ENCODE measurements at places on chromosomes 5 and 9. TPM values are rescaled to one million over a fixed set of nuclear protein-coding genes. Genes with fewer than 3 reads are reported as not detected.

- DNase-seq, result no peak
These were observed 83.1 kb upstream of the RANBP3L start for GRCh38 chr5:36384845-36385244.

DNA sequence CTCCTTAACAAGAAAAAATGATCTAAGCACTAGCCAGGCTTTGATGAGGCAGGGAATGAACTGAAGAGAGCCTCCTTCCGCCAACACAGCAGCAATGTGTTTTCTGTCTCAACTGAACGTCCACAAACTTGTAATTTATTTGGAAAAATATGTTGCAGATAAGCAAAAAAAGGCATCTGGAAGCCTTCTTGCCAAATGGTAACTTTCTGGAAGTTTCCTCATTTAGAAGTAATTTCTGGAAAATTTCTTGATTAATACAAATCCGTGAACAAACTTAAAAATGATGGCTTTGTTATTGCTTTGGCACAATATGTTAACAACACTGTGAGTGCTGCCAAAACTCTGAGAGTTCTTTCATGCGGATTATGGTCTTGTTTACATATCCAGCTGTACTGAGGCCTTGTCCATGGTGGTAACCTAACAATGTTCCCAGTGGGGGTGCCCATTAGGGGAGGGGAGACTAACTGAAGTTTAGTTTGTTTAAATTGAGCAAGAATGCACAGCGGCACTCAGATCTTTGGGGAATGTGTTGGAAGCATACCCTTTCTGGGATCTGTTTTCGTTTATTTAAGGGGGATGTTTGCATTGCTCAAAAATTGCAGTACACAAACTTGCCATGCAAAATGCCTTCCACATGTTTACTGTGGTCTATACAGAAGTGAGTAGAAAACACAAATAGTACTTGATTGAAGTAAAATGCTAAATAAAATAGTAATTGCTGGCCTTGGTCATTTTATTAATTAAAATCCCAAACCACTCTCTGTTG lies 334.7 kb downstream of the NR2F1-AS1 start:
- peak; percentile 63 for DNase-seq

DNA sequence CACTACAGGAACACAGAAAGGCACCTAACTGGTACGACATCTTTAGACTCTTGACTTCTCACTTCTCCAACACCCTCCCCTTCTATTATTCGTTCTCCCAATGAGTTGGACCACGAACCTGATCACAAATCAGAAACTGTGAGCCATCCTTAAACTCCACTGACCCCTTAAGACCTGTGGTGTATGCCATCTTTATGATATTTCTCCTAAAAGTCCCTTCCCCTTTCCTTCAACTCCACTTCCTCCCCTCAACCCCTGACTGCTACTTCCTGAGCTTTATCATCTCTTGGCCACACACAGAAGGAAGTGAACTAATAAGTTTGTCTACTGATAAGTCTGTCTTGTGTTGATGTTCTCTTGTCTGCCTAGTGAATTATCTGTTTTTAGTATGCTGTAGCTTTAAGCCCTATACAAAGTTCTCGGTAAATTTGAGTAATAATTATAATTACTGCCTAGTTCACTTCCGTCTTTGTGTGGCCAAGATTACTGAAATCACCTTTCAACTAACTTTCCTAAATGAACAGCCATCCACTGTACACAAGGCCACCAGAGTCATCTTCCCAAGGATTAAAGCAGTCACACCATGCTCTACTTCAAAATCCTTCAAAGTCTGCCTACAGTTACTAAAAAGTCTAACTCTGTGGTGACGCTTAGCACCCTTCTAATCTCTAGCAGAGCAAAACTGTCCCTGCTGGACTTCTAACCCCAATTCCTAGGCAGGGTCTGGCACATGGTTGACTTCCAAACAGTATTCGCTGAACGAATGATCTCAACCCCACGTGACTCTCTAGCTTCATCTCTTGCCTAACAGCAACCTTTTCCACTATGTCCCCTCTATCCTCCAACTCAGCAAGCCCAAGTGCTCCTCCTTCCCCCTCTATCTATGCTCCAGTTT lies 23.2 kb downstream of the ELOVL7 start:
- no peak for DNase-seq

DNA sequence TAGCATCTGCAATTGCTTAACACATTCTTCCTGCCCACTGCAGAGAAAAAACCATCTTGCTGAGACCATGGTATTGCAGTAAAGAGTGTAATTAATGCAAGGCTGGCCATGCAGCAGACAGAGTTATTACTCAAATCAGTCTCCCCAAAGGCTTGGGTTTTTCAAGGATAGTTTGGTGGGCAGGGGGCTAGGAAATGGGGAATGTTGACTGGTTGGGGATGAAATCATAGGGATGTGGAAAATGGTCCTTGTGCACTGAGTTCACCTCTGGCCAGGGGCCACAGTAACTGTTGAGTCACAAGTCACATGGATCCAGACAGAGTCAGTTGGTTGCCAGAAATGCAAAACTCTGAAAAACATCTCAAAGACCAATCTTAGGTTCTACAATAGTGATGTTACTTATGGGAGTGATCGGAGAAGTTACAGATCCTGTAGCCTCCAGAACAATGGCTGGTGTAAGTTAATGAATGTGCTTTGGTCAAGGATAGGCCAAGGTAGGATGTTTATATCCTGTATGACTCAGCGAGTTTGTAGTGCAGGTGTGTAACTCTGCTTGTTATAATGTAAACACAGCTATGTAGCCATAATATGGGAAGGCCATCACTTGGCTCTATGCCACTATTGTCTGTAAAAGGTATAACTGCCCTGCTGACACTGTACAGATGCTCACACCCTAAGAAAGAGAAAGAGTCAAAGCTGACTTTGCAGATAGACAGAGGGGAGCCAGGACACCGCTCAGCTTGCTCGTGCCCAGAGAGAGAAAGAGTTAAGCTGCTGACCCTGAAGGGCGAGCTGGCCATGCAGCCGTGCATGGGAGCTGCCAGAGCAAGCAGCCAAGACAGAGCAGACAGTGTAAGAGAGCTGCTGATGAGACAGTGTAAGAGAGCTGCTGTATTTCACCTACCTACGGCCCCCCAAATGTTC lies 27.2 kb downstream of the C9orf152 start:
- peak; percentile 77 for DNase-seq

DNA sequence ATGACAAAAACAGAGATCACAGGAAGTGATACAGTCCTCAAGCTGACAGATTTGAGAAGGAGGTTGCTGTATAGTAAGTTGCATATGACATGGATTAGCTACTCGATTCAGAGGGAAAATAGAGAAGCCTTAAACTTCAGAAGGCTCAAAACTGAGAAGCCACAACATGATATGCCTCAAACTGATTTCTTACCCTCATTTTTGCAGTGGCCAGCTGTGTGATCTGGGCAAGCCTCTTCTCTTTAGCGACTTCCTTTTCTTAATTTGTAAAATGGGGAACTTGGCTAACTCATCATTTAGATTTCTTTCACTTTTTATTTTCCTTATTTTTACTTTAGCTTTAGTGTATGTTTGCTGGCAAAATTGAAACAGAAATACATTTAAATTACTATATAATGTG lies 421.1 kb downstream of the KIF4B start:
- no peak for DNase-seq

DNA sequence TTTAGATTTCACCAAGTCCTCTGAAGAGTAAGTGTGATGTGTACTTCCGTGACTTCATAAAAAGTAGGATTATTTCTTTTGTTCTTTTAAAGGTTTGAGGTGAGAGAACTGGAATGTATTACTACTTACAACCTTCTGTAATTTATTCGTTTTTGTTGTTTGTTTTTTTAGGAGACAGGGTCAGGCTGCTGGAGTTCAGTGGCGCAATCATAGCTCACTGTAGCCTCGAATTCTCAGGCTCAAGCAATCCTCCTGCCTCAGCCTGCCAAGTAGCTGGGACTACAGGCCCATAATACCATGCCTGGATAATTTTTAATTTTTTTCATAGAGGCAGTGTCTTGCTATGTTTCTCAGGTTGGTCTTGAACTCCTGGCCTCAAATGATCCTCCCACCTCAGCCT lies 68.3 kb upstream of the RETREG1 start:
- no peak for DNase-seq

DNA sequence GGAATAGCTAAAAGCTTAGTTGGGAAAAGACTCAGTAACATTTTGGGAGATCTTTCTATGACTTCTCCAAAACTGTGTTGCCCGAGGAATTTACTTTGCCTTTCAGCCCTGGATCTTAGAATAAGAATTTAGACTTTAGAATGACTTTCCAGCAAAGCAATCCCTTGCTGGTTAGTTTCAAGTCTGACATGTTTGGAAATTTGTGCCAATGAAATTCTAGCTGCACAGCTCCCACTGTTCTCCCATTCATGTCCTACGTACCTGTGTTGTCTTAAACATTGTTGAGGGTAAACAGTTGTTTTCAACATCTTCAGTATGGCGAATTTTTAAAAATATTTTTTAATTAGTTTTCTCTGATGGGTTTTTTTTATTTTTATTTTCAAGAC lies 111.4 kb downstream of the CCDC192 start:
- DNase-seq, result no peak

DNA sequence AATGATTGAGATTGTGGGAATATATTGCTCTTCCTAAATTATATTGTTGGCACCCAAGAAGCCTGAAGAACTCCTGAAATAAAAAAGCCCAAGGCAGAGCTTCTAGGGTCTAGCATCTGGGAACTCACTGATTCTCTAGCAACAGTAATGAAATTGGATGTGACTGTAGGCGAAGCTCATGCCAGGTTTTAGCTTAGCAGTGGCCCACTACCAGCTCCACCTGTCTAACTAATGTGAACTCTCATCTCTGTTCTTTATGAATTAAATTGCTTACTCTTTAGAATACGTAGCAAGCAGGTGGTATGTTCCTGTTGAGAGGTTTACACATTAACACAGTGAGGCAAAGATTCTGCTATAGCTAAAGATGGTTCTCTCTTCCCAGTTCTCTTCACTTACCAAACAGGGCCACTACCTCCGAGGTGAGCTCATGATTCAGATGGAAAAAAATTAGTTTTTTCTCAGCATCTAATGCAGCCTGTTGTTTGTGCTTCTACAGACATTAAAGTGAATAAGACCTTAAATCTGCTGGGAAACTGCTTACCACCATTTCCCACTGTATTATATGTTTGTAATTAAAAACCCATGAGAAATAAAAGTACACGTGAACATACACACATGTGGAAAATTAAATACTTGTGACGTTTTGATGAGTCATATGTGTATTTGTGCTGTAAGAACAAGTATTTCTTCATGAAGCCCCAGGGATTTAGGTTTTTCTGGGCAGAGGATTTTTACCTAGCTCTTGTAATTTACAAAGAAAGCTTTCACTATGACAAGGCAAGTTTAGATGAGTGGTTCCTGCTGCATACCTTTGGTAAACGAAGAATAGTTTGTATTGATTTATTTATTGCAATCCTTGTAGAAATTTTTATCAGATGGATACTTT lies 360.1 kb downstream of the KDM4C start:
- no peak for DNase-seq

- no peak for DNase-seq
These were observed 387.4 kb downstream of the FGF10 start for GRCh38 chr5:44001675-44002380.

- no peak for DNase-seq
These were observed 49.7 kb upstream of the ARL15 start for GRCh38 chr5:54360089-54360488.

GRCh38 chr5:83142526-83142925 lies 65.2 kb downstream of the XRCC4 start:
- DNase-seq, result no peak

DNA sequence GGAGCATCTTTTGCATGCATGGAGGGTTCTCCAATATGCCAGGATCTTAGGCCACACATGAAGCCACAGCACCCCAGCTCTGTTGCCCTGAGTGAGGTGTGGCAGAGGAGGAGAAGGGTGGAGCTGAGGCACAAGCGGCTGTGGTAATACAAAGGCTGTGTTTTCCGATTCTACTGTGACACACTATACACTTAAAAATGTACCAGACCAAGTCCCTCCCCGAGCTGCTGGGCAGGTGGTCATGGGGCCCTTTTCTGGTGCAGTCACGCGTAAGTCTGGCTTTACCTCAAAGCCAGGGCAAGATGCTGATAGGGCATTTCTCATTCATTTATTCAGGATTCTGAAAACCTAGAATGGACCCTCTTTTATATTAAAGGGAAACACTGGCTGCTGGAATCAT lies 3.7 kb downstream of the ADGRV1 start:
- DNase-seq, result no peak

DNA sequence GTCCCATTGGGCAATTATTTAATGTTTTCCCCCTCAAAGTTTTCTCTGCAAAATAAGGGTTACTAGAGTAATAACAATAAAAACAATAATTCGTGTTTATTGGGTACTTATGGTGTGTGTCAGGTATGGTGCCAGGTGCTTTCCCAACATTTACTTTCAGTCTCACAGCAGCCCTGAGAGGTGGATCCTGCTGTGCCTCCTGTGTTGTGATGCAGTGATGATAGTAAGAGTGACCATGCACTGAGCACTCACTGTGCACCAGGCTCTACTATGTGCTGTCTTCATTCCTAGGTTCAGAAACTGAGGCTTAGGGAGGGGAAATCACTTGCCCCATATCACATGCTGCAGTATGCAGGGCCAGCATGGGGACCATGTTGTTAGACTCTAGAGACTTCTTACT lies 15.5 kb downstream of the OTULINL start:
- no peak for DNase-seq

- no peak for DNase-seq
These were observed 17.9 kb upstream of the TRIO start for GRCh38 chr5:14125262-14125661.

DNA sequence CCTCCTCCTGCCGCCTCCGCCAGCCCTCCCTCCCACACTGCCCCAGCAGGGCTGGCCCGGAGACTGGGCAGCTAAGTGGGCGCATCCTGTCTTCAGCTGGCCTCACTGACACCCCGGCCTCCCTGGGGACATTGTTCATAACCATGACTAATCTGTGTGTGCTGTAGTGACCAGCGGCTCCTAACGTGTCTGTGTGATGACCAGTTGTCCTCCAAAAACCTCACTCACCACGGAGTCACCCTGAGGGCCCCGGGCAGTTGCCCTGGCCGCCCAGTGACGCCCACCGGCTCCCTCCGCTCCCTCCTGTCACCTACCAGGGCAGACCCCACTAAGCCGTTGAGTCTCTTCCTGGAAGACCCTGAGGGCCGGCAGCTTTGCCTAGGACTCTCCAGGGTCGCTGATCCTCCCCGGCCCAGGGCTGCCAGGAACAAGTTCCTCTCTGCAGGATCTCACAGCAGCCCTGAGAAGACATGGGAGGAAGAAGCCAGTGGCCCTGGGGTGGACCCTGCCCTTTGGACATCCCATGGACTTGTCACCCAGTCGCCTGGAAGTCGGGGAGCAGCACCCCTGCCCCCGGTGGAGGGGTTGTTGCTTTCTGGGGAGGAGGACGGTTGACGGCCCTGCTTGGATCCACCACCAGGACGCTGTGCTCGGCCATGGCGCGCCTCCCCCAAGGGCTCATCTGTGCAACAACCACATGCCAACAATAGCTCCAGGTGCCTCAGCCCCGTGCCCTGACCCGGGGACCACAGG lies 110.2 kb upstream of the LMX1B start:
- peak; percentile 61 for DNase-seq

Gene TMEM232
- 1.8 TPM for total RNA-seq

Gene ZDHHC11
- 4.3 TPM for total RNA-seq

Gene SLC46A2
- total RNA-seq, result not detected

Gene STK10
- total RNA-seq, result 8.9 TPM

Gene CCDC107
- 112 TPM for total RNA-seq

Data from sigmoid colon (tissue), 7 donors.